SK-N-DZ (cell line): ENCODE measurements at places on chromosomes 6 and 20.

DNA sequence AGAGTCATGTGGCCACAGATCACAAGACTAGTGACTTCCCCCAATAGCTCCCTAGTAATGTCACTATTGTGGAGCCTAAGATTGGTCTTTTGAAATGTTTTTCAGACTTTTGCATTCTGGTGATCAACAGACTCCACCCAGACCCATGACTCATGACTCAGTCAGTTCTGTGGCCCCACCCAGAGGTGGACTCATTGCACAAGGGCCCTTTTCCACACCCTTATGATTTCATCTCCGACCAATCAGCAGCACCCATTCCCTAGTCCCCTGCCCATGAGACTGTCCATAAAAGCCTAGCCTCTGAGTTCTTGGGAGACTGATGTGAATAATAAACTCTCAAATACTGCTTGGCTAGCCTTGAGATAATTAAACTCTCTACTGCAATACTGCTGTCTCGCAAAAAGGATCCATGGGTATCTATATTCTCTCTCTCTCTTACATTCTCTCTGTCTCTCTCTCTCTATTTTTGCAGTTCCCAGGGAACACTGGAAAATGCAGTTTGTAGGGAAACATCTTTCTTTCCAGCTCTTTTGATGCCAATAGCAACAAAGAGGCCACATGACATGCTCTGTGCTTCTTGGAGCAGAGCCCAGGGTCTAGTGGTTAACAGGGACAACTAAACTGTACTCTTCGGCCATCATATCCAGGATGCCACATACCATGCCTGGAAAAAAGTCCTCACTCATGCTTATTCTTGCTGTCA lies 71.3 kb upstream of the IYD start:
- no peak for DNase-seq

DNA sequence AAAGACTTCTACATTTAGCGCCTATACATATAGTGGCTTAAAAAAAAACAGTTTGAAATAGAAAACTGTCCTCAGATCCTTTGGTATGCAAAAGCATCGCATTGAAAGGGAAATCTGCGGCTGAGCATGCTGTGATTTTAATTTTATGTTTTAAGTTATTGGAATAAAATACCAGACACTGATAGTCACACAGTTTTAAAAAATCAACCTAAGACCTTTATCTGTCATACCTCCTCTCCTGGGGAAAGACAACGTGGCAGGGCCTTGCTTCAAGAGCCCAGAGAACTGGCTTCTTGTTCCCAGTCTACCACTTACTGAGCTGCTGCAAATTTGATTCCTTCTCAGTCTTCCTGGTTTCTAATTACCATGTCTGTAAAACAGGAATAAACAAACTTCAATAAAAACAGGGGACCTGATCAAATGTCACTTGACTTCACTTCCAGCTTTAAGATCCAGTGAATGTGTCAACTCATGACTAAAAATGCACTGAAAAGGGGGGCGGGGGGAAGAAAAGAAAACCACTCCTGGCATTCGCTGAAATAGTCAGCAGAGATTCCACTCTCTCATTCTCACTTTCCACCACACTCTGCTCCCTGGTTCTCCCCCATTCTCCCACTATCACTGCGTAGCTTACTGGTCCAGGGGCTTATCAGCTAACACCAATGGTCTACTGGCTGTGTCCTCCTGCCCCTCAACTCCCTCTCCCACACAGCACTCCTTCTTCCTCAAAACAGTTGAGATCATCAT lies 494.7 kb upstream of the MARCKS start:
- no peak for DNase-seq

GRCh38 chr6:123901436-123901835 lies 97.8 kb downstream of the NKAIN2 start:
- DNase-seq, result no peak

GRCh38 chr6:168332020-168332419 lies 12.4 kb upstream of the DACT2 start:
- no peak for DNase-seq

- DNase-seq, result peak; percentile 91
These were observed 89.7 kb upstream of the EPB41L1 start for GRCh38 chr20:36064658-36065426.

DNA sequence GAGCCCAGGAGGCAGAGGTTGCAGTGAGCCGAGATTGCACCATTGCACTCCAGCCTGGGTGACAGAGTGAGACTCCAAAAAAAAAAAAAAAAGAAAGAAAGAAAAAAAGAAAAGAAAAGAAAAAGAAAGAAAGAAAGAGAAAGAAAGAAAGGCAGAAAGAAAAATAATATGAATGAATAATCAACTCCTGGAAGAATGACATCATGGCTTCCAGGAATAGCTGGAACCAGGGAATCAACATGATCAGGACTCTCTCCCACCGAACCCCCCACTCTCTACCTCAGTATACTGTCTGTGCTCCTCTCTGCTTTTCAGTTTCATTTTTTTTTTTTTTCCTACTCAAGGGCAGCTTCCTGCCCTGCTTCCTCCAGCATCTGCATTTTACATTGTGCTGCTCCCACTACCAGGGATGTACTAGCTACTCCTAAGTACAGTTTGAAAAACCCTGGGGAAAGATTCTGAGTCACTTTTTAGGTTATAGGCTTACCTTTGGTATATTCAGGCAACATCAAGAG lies 19.7 kb upstream of the MTCL3 start:
- DNase-seq, result no peak

- peak; percentile 73 for DNase-seq
These were observed 294.2 kb downstream of the FOXC1 start for GRCh38 chr6:1903780-1904465.

GRCh38 chr20:49584418-49585382 lies 16.8 kb upstream of the PTGIS start:
- DNase-seq, result no peak

- DNase-seq, result no peak
These were observed 305.2 kb downstream of the ESR1 start for GRCh38 chr6:152112491-152113261.

DNA sequence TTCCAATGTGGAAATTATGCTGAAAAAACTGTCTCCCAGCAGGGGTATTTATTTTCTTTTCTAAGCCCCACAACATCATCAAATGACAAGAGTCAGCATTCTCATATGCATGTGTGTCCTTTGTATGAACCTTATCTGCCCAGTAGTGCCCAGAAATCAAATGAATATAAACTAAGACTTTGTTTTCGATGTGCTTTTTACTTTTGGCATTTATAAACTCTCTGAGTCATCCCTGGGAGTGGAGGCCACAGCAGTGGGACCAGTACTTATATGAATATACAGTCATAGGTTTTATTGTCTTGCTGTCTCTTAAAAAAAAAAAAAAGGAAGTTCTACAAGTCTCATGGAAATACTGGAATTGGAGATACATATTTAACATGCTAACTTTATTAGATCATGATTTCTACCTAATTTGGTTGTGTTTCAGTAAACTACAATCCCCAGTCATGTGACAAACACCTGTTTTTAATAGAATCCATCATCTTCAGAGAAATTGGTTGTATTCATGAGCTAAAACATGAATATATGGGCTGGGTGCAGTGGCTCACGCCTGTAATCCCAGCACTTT lies 99.2 kb upstream of the TMEM181 start:
- DNase-seq, result no peak

DNA sequence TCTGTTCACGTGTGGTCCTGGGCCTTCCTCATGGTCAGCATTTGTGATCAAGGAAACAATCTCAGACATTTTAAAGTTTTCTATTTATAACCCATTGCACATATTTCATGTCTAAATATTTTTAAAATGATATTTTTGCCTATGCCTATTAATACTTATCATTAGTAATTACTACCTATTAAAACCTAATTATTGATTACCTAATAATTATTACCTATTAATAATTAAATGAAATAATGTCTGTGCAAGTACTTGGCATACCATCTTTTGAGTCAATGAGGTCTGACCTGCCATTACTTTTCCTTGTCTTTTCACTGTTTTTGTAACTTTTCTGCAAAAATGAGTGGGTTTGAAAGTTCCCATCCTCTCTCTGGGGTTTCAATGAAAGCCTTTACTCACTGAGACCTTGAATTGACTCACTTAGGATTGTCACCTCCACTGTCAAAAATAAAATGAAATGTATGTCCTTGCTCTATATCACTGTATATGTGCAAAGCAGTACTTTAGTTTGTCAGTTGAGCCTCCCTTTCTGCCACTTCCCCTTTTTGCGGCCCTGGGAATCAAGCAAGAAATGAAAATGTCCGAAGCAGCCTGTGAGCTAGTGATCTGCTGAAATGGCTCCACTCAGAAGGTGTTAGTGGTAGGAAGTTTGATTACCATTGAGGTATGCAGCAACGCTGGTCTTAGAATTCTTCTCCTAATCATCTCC lies 87.8 kb downstream of the L3MBTL3 start:
- DNase-seq, result no peak

DNA sequence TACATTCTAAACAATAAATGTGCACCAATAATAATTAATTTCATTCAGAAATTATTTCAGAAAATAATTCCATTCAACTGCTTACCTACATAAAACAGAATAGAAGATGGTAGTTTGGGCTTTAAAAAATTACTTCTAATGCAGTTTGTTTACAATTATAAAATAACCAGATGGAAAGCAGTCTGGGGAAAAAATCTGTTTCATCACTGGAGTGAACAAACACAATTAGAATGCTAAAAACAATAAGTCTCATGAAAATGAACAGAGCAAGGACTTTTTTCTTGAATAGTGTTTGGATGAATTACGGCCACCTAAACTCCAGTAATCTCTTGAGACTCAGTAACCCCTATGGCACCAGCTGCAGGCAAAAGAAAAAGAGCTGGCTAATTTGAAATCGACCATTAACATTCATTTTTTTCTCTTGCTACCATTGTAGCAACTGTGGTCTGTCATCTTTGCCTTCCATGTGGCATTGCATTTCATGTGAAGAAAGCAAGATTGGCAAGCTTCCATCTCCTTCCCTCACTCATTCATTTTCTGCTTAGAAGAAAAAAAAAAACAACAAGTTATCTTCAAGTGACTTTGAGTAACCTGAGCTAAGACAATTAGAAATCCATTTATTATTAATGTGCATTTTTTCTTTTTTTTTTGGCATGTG lies 88.4 kb upstream of the CEP85L start:
- DNase-seq, result peak; percentile 16
